ENCODE measurements at places on chromosomes 3 and 15.

- peak; percentile 25 for DNase-seq
Observed at GRCh38 chr15:41585127-41586047, 26.4 kb downstream of the TYRO3 start.

DNA sequence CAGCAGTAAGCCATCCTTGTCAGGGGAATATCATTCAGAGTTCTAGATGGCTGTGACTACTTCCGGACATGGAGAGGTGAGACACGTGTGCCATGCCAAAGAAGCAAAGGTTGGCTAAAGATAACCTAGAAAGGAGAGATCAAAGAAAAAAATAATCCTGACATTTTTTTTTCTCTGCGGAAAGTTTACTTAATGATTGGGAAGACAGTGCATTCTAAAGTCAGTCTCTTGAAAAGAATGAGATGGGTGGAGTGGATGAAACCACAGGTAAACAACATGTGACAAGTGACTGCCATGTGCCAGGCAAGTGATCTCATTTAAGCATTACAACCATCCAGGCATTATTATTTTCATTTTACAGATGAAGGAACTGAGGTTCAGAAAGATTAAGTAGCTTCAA, 436.6 kb downstream of the SOX2 start:
- DNase-seq: no peak

DNA sequence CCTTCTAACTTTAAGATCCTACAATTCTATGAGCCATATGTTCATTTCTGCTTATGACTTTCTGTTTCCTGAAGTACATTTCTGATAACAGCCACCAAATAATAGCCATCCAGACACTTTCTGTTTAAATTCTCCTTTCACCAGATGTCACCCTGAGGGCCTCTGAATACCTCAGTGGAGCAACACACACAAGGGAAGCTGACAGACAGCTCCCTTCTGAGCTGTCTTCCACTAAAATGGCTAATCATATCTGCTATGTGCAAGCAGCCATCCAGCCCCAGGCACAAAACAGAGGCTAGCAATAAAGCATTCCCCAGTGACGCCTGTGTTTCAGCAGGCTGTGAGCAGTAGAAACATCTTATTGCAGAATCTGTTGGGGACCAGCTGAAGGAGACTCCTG, 666.6 kb upstream of the UBE2E2 start:
- DNase-seq: no peak

DNA sequence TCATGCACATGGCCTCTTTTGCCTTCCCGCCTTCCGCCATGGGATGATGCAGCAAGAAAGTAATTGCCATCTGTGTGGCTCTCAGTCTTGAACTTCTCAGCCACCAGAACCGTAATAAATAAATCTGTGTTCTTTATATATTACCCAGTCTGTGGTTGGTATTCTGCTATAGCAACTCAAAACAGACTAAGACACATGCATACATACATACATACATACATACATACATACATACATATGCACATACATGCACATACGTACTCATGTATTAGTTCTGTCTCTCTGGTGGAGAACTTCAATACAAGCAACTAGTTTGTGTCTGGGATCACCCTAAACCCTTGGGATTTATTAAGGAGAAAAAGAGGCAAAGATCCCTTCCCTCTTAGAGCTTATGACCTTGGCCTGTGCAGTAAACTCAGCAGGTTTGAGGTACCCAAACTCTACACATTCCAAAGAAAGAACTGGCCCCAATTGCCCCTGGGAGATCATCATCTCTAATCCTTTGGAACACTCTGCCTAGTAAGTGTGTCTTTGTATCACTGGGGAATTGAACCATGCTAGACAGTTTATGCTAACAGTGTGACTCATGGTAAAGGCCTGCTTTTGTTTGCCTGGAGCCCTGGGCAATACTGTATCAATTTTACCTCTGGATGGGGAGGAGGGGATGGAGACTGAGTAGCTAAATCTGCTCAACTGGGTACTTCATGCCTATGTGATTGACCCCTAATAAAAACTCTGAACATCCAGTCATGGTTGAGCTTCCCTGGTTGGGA, 115.6 kb upstream of the LMCD1 start:
- no peak for DNase-seq

DNA sequence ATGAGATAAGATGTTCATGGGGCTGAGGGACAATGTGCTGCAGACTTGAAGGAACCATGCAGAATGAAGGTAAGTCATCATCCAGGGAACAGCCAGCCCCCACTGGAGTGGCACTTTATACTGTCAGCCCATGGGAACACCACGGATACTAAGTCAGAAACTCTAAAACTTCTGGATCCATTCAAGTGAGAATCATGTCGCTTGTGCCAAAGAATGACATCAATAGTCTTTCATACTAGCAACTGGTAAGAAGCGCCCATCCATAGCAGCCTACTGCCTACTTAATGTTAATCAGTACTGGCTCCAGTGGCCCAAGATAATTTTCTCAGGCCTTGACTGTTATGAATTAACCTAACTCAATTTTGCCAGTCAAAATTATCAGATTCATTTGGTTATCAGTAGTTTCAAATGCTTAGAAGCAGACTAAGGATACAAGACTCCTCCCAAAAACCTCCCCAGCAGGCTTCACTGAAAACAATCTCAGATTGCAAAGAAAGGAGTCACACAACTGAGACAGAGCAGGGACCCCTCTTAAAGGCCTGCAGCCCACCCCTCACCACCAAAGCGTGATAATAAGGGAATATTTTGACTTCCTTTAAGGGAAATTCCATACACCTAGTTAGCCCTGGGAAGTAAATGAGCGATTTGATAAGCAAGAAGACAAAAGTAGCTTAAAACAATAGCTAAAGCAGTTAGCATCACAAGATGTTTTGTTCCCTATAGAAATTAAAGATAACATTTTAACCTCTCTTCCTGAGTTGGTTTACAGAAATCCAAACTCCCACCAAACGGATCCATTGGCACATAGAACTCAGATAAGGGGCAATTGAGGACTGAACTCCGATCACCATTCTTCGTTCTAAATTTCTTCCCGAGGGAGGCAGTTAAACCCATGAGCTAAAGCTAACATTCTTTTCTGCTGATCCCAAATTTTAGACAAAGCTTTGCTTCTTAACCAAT, 98.8 kb downstream of the TGFBR2 start:
- no peak for DNase-seq
